Fibroblast of lung (primary cell): ENCODE measurements at places on chromosomes 13 and 19. TPM values are rescaled to one million over a fixed set of nuclear protein-coding genes. Genes with fewer than 3 reads are reported as not detected.
A peak's percentile ranks its signal among the peaks of the same experiment; 100 is the strongest.

DNA sequence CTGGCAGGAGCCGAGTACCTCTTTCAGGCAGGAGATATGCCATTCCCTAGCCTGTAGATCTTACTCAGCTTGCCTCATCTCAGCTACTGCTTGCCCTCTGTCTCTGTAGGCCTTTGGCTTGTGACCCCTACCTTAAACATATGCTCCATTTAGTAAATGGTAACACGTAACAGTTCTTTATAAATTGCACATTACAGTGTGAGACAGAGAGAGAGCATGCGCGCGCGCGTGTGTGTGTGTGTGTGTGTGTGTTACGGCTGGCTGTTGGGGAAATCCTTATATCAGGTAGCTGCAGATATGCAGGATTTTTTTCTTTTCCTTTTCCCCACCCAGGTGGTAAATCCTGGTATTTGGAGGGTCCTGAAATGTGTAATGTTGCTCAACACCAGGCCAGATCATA lies 4.2 kb downstream of the SPINT2 start:
- DNase-seq, result no peak

DNA sequence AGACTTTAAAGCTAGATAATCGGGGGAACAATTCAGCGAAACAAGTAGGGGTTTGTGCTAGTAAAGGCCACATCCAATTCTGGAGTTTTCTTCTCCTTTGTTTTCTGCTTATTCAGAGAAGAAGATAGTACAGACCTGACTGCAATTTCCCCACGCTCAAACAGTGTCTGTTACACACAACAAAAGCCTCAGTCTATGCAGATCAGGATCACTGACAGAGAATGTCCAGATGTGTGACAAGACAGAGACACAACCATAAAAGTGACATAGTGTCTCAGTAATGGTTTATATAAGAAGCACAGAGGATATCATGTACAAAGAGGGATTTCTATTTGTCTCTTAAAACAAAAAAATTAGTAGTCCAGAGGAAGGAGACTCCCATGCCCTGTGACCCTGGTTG lies 70.7 kb upstream of the GTF3A start:
- DNase-seq, result no peak

- DNase-seq, result no peak
Measured at GRCh38 chr19:58157045-58157728, 6.6 kb upstream of the ZNF329 start.

DNA sequence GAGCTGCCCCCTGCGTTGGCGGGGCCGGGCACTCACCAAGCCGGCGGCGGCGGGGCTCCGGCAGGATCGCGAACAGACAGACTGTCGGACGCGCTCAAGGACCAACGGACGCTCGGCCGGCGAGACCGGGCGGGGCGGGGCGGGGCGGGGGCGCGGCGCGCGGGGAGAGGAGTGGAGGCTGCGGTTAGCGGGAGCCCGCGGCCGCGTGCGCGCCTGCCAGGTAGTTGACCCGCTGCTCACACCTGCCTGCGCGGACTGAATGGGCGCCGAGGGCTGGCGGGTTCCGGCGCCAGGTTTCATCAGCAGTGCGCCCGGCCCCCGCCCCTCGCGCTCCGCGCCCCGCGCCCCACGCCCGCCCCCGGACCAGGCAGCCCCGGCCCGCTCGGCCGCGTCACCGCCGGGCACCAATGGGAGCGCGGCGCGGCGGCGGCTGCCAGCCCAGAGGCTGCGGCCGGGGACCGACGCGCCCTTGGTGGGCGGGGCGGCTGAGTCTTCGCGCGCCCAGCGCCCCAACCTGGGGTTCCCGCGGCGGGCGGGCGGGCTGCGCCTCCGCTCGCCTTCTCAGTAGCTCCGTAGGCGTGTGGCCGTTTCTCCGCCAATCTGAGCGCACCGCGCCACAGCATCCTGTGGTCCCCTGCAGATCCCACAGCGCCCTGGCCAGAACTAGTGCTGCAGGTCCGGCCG lies at the start of gene SLC7A1:
SLC7A1 (minus strand) TSS at position 309 of the 684 bp plus-strand sequence. CDS start 59,500 bp downstream, outside the sequence.
- peak; percentile 85 for DNase-seq

DNA sequence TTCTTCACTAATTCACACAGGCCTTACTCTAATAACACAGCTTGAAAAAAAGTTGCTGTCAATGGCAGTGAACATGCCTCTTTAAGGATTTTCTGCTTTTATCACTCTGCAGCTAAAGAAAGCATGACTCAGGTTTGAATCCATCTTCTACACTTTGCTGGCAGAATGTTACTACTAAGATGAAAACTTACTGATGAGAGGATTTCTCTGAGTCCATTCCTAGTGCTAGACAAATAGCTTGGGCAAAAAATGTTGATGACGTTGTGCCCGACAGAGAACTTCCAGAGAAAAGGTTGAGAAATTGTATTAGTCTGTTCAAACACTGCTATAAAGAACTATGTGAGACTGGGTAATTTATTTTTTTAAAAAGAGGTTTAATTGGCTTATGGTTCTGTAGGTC lies 572.0 kb downstream of the IRS2 start:
- peak; percentile 15 for DNase-seq

DNA sequence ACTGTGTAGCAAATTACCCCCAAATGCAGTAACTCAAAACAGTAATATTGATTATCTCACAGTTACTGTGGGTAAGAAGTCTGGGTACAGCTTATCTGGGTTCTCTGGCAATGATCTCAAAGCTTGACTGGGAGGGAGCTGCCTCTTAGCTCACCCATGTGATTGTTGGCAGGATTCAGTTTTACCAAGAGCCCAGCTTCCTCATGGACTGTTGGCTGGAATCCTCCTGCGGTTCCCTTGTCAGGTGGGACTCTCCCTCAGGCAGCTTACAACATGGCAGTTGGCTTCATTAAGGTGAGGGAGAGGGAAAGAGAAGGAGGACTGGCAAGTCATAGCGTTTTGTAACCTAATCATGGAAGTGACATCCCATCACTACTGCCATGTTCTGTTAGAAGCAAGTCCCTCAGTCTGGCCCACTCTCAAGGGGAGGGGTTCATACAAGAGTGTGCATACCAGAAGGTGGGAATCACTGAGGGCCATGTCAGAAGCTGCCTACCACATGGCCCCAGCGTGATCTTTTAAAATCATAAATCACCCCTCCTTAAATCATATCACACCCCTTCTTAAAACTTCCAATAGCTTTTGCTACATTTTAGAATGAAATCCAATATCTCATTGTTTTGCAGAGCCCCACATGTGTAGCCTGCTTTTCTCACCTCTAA lies 108.1 kb downstream of the OLFM4 start:
- DNase-seq, result no peak

- DNase-seq, result peak; percentile 99
Measured at GRCh38 chr13:30870049-30870884, 35.8 kb upstream of the MEDAG start.

- no peak for DNase-seq
Measured at GRCh38 chr19:55690109-55690768, 15.2 kb downstream of the EPN1 start.

GRCh38 chr13:50379584-50379983 lies 364.3 kb downstream of the KCNRG start:
- peak; percentile 68 for DNase-seq

DNA sequence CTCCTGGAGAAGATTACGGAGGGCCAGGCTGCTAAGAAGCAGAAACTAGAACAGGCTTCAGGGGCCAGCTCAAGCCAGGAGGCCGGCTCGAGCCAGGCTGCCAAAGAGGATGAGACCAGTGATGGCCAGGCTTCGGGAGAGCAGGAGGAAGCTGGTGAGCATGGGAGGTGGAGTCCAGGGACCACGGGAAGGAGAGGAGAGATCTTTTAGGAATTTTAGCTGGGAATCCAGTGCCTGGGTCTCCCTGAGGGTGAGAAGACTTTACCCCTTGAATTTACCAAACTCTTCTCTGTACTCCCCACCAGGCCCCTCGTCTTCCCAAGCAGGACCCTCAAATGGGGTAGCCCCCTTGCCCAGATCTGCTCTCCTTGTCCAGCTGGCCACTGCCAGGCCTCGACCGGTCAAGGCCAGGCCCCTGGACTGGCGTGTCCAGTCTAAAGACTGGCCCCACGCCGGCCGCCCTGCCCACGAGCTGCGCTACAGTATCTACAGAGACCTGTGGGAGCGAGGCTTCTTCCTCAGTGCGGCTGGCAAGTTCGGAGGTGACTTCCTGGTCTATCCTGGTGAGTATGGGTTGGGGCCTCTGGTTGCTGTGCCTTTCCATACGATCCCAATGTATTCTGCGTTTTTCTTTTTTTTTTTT lies 824 bp downstream of the TSEN34 start:
- no peak for DNase-seq

DNA sequence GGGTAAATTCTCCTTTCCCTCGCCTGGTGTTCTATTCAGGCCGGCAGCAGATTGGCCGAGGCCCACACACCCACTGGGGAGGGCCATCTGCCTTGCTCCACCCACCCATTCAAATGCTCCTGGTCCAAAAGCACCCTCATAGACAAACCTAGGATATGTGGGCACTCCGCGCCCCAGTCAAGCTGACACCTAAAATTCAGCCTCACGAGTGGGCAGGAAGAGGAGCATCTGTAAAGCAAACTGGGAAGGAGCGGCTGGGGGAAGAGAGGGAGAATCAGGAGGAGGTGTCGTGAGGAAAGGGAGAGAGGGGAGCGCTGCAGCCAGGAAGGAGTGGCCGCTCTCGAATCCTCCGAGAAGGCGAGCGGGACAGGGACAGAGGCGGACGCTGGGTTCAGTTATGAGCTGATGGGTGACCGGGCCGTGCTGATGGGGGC lies 136.9 kb downstream of the USP12 start:
- DNase-seq, result no peak

- DNase-seq, result peak; percentile 3
Measured at GRCh38 chr19:45972081-45972946, 1.4 kb downstream of the NOVA2 start.

CCDC70 gene
- total RNA-seq, result not detected in 2 replicates

MCEMP1 gene
- not detected in 2 replicates for total RNA-seq

LIN7B gene
- 8.0 and 10.9 TPM in 2 replicates for total RNA-seq

FFAR1 gene
- not detected in 2 replicates for total RNA-seq
